Activated CD8-positive, alpha-beta memory T cell treated with anti-CD3 and anti-CD28 coated beads for 1 hour (primary cell): ENCODE measurements at places on chromosomes 7 and 10.

- DNase-seq, result no peak
Observed at GRCh38 chr7:7795203-7795602, 76.8 kb upstream of the RPA3 start.

DNA sequence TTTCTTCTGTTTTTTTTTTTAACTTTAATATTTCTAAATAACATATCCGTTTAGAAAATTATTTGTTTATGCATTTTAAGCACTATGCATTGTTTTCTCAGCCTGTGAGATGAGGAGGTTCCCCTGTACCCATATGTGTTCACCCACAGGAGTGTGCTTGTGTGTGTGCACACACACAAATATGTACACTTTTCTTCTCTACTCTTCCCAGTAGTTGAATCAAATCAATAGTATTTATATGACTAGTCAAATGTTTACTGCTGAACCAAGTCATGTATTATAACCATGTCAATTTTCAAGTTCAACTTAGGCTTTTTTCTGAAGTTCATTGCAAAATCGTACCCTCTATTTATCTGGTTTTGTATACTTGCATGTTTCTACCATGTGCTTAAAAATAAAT, 37.3 kb downstream of the HDAC9 start:
- DNase-seq, result no peak

DNA sequence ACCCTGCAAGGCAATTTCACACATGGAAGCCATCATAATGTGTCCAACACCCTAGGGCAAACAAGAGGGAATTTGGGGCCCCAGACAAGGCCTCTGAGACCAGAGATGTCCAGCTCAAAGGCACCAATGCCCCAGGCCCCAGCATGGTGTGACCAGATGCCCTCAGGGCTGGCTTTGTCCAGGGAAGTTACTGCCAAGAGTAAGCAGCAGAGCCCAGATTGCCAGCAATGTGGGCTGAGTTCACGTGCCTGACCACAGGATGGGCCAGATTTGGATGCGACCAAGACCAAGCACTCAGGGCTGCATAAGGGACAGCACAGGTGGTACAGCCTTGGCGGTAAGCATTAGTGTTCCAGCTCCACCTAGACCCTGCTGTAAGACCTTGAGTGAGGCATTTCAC, 12.7 kb downstream of the MYOF start:
- no peak for DNase-seq

DNA sequence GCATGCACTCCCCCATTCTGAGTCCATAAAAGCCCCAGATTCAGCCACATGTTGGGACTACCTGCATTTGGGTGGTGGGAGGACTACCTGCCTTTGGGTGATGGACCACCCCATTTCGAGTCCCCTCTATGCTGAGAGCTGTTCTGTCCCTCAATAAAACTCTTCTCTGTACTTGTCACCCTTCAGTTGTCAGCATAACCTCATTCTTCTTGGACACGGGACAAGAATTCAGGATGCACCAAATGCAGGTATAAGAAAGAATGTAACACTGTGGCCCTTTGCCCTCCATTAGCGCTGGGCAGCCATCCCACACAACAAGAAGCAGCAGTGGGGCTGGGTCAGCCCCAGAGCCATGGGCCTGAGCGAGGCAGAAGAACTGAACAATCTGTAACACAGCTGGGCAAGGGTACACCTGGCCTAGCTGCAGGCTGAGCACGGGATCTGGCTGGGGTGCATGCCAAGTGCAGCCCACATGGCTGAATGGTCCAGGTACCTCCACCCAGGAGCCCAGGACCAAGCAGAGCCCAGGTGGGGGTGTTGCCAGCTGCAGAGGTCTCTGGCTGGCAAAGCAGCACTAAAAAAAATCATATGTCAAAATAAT, 1344.3 kb upstream of the LRRTM3 start:
- no peak for DNase-seq

GRCh38 chr10:96614515-96614914, 27.7 kb upstream of the TM9SF3 start:
- DNase-seq, result no peak

DNA sequence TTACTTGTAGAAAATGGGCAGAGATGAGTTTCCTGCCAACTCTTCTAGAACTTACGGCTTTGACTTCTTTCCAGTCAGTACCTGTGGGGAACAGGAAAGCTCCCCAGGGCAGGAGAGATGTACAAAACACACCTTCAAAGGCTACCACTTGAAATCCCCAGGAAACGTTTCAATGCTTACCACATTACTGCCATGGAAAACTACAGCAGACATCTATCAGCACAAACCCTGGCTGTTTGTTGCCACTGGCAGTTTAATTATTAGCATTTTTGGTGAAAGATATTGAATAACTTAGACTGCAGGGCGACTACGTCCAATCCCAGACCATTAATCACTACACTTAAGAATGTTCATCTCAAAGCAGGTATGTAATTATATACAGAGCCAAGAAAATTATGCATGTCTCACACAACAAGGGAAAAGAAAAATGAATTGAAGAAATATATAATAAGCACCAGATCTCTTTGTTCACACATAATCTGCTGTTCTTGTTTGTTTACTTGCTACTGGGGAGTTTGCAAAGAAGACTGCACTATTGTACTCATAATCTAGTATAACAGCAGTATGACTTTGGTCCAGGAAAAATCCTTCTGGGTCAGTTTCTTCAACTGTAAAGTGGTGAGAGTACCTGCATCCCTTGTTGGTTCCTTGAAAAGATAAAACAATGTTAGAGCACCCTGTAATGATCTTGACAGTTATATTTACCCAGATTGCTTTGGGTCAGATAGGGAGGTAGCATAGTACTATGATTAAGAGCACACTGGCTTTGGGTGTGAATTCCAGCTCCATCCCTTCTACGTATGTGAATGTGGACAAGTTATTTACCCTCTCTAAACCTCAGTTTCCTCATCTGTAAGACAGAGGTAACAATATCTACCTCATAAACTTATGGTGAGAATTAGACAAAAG, 138.3 kb downstream of the DOCK4 start:
- no peak for DNase-seq

DNA sequence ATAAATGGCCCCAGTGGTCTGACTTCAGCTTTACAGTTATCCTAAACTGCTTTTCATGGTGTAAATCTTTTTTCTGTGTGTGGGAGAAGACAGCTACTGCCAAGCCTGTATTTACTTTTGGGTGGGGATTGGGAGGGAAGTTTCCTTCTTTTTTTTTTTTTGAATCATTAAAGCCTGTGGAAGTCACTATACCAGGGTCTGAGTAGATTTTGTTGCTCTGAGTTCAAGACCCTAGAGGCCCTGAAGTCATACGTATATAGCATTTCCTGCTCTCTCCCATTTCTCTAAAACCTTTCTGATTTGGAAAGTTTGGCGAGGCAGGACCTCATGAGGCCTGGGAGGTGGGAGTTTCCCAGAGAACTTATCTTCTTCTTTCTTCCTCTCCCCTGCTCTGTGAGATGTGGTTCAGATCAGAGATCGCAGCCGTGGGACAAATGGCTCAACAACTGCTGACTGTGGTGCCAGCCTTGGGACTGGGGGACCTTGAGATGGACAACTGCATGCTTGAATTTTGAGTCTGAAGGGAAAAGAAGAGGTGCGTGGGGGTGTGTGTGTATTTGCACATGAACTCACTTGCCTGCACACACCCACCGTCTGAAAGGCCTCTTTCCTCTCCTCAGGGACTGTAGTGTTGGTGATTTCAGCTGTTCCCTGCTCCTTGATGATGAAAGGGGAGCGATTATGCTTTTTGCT, 18.1 kb downstream of the LRMDA start:
- no peak for DNase-seq

- no peak for DNase-seq
Observed at GRCh38 chr7:4079366-4079765, 602.7 kb upstream of the FOXK1 start.

DNA sequence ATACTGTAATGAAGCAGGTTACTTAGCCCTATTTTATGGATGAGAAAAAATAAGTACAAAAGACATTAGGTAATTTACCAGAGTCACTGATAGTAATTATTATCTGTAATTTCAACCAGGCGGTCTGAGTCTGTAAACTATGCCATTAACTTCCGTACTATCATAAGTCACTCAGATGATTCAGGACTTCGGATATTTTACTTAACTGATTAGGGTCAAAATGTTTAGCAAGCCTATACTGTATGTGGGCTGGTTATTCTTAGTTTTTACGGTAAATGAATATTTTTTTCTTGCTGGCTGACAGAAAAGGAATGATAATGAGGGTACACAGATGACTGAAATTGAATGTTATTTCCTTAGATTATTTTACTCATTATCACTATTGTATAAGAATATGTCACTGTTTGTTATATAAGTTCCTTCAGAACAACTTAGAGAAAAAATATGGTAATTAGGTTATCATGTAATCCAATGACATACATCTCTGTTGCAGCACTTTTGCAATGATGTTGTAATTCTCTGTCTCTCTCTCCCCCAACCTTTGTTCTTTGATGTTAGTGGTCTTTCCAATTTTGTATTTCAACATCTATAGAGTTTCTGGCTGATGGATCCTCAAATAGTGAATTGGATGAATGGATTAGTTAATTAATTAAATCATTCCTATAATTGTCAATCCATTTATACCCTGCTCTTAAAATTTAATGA, 165.6 kb downstream of the ZEB1 start:
- DNase-seq, result no peak

DNA sequence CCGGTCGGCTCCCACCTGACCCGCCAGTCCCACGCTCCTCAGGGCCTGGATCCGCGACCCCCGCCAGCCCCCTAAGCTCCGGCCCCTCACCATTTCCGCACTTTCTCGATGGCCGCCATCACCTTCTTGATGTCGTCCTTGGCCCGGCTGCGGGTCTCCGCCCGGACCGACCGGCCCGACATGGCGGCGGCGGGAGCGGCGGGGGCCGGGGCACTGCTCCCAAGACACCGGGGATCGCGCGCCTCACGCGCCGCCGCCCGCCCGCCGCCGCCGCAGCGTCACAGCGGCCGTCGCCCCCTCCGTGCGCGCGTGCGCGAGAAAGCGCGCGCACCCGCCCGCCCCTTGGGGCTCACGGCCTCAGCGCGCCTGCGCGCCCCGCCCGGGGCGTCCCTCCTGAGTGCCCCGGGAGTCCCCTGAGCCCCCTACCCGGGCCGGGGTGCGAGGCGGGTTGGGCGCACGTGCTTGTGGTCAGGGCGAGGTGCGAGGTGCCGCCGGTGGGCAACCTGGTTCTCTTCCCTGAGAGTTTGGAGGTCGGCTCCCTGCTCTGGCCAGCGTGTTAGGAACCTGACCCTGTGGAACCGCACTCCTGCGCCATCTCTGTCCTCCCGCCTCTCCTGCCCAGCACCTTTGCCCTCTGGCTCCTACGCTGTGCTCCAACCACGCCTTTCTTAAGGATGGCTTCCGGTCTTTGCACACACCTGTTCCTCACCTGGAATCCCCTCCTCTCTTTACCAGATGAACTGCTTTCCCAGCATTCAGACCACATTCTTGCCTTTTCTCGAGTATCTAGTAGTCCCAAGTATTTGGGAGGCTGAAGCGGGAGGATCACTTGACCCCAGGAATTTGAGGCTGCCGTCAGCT, at the start of gene BCL7B:
Gene BCL7B (minus strand): TSS at position 294 of the 861 bp plus-strand sequence. CDS start 112 bp downstream, at position 182.
- peak; percentile 68 for DNase-seq
